ENCODE measurements at places on chromosomes 11 and 22.

- no peak for DNase-seq
Observed at GRCh38 chr11:131763193-131763890, 392.9 kb downstream of the NTM start.

- no peak for DNase-seq
Observed at GRCh38 chr11:23206741-23207336, 346.6 kb upstream of the CCDC179 start.

DNA sequence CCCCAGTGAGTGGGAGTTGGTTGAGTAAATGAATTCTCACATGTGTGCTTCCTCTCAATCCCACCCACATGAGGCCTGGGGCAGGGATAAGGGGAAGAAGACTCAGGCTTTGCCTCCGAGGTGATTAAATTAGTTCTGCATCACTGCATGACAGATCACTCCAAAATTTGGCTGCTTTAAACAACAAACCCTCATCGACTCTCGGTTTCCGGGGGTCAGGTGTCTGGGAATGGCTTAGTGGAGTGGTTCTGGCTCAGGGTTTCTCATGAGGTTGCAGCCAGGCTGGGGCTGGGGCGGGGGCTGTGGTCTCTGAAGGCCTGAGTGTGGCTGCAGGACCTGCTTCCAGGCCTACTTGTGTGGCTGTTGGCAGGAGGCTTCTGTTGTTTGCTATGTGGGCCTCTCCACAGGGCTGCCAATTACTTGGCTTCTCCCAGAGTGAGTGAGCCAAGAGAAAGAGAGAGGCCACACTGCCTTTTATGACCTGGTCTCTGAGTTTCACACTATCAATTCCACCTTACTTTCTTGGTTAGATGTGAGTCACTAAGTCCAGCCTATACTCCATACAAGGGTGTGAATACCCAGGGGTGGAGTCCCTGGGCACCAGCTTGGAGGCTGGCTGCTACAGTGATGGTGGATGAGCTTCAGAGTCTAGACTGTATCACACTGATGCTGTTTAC is 15.9 kb downstream of the MOGAT2 start:
- no peak for DNase-seq

GRCh38 chr22:27766679-27767078 is 34.9 kb downstream of the MN1 start:
- DNase-seq, result no peak

- DNase-seq, result no peak
Observed at GRCh38 chr11:2447253-2447950, 2.6 kb downstream of the KCNQ1 start.

DNA sequence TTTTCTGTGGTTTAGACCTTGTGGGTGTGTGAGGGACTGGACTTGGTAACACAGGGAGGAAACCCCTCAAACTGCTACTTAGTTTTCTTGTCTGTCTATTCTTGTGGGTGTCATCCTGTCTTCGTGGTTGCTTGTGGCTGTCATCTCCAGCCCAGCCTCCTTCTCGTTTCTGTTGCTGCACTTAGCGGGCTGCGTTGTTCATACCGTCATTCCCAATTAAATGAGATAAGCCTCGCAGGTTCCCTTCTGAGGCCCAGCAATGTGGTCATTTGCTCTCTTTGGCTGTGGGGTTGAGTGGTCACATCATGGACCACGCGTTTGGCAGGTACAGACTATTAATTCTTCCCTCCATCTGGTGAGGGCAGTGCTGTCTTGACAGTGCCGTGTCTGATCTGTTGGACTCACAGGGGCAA is 18.8 kb downstream of the PANX1 start:
- DNase-seq, result no peak

Measured in activated CD4-positive, alpha-beta T cell treated with anti-CD3 and anti-CD28 coated beads for 1 hour (primary cell).